ENCODE measurements at places on chromosomes 4 and X. TPM values are rescaled to one million over a fixed set of nuclear protein-coding genes. Genes with fewer than 3 reads are reported as not detected.

Gene TEX13C
- total RNA-seq, result not detected

DNA sequence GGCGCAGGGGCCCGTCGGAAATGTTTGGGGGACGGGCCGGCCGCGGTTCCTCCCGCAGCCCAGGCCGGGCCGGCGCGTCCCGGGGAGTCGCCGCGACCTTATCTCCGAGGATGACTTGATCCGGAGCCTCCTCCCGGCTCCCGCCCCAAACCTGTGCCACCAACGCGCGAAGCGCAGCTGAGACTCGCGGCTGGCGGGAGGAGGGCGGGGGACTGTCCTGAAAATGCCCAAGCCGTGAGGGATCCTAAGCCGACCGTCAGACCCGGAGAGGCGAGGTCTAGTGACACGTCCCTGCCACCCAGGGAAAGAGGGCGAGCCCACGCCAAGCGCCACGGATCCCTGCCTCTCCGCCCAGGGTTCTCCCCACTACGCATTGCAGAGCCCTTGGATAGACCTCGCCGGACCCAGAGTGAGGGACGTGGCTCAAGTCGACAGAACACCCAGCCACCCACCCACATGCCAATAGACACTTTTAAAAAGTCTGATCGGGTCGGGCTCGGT lies 26.9 kb downstream of the UTP14A start:
- peak; percentile 25 for DNase-seq

DNA sequence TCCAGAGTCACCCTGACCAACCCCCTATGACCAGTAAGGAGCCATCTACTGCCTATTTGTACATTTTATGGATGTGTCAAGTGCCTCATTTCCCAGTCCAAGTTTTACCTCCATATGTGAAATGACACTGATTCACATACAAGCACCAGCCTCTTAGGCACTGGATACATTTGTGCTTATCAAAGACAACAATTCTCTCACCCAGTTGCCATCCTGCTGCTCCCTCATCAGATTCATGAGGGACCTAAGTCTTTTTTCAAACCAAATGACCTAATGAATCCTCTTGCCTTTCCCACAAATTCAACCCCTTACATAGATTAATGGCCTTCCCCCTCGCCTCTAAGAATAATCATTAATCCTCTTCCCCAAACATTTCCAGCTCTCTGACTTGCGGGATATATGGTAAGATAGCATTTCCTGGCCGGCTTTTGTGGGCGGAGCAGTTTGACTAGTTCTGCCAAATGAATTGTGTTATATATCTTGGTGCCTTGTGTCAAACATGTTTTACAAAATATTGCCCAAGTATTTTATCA lies 233.9 kb downstream of the ARAP2 start:
- no peak for DNase-seq

GRCh38 chrX:48913605-48914366 lies 2.3 kb upstream of the SLC35A2 start:
- DNase-seq, result no peak

GRCh38 chr4:89765966-89766365 lies 71.0 kb downstream of the SNCA start:
- peak; percentile 94 for DNase-seq

- no peak for DNase-seq
Measured at GRCh38 chrX:57977992-57978391, 67.7 kb upstream of the ZXDA start.

DNA sequence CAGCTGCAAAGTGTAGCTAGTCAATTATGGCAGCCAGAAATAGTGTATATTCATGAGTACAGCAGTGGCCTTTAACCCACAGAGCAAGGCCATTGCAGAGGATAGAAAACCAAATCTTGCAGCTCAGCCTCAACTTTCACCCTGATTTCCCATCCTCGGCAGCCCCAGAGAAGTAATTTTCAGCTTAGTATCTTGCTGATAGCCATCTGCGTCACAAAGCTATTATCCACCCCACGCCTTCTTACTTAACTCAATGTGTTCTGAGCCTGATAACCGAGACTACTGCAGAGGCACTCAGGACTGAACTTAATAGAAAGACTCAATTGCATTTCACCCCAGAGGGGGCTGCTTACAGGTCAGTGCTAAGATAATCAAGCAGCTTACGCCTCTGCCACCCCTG lies 174.5 kb upstream of the MAOA start:
- DNase-seq, result no peak

GRCh38 chr4:61741327-61742096 lies 541.4 kb downstream of the ADGRL3 start:
- peak; percentile 2 for DNase-seq

- DNase-seq, result no peak
Measured at GRCh38 chrX:137652086-137652485, 86.2 kb downstream of the ZIC3 start.

- no peak for DNase-seq
Measured at GRCh38 chrX:69357317-69357716, 146.8 kb upstream of the NALF2 start.

DNA sequence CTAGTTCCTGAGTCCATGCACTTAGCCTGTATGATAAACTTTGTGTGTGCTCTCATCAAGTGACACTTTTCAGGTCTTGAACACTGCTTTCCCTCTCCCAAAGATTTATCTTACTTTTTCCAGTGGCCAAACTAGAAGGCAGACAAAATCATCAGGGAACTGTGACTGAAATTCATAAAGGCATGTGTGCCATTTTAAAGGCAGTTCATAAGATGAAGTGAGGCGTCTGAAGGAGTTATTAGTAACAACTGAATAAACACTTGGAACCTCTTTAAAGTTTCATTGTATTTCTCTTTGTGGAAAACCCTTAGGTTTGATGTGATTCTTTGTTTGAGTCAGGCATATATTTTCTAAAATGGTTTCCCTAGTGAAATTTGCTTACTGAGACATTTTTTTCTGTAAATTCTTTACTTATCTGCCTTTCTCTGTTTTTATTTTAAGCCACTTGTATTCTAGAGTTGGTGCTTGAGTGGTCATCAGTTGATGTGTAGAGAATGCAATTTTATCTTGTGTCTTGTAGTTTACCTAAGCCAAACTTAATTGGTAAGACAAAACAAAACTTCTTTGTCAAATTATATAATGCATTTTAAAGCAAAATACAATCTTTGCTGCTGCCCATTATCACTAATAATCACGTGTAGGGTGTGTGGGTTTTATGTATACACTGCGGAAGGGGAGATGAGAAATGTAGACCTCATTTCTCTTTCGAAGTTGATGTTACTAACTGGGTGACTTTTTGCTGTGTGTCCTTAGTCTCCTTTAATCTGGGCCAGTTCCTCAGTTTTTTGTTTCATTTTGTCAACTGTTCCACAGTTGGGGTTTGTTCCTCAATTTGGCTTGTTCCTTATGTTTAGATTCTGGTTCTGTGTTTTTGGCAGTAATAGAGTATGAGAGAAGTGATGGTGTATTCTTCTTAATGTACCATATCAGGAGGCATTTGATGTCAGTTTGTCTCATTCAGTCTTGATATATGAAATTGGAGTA lies 56.8 kb downstream of the RBPJ start:
- no peak for DNase-seq

- no peak for DNase-seq
Measured at GRCh38 chr4:52687696-52688095, 28.6 kb upstream of the USP46 start.

DNA sequence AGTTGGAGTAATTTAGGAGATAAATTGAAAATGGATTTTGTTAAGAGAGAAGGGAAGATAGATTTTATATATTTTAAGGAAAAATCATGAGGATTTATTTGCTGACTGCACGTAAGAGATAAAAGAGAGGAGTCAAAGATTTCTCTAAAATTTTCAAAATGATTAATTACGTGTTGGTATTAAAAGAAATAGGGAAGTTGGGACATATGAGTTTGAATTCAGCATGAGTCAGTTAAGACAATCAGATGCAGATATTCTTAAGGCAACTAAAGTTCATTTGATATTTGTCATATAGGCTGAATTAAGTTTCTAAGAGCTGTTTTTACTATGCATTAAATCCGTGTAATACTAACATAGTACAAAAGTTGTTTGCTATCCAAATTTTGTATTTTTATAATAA lies 46.9 kb downstream of the TET2 start:
- DNase-seq, result no peak

DNA sequence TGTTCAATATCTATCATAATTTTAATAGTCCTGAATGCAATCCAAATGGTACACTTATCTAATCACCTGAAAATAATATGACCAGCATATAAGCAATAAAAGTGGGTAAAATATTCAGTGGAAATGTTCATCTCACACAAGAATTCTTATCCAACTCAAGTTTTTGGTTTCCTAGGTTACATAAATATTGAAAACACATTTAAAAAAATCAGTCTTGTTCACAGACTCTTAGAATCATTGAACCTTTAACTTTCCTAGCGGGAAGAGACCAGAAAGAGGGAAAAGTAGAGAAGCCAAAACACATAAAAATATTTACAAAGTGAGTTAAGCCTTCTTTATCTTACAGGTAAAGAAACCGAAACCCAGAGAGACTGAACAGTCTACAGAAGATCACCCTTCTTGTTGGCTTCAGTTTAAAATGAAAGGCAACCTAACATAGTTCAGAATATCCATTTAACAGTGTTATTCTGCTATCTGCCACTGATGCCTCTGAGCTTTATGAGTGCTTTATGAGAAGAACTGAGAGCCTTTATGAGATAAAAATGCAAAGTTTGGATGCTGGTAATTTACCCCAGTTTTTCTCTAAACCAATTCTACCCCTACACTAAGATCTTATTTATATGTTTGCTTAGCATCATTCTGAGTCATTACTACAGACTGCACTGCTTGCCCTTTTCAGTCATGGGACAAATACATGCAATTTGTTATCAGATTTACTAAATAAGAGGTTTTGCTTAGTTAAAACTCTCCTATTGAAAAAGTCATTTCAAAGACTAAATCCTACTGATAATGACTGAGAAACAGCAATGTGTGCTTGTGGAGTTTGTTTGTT lies 453.3 kb upstream of the INTU start:
- DNase-seq, result no peak

DNA sequence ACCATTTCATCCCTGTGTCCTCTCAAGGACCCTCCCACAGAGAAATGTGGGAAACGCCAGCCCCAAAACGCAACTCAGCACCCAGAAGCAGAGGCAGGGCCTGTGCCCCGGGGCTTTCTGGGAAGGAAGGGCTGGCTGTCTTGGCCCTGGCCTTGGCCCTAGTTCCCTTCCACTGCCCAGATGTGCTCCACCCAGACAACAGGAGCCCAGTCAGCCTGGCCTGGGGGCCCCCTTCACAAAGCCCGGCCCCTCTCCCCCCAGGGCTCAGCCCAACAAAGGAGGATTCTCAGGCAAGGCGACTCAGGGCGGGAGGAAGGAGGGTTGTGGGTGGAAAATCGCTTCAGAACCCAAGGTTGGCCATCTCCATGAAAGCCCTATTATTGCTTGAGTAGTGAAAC lies 82.5 kb downstream of the PJA1 start:
- DNase-seq, result no peak
